ENCODE measurements at places on chromosomes 12 and 14.
A peak's percentile ranks its signal among the peaks of the same experiment; 100 is the strongest.

GRCh38 chr12:78236264-78236663 is 405.6 kb downstream of the NAV3 start:
- no peak for DNase-seq

GRCh38 chr12:105384916-105385535 is 54.5 kb downstream of the C12orf75 start:
- no peak for DNase-seq

DNA sequence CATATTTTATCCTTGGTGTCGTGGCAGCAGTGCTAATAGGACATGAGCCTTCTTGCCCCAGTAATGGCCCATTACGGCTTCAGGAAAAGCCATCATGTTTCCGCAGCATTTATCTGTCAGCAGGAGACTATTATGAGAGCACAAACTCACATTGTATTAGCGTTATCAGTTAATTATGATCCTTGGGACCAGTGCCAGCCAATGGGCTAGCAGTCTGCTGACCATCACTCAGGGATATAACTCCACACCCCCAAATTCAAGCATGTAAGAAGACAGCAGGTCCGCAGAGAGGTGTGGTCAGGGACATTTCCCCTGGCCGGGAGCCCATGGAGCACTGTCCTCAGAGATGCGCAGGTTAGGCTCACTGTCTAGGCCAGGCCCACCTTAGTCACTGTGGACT is 4.9 kb upstream of the ESRRB start:
- no peak for DNase-seq

- no peak for DNase-seq
These were observed 374.3 kb upstream of the CCDC196 start for GRCh38 chr14:66111891-66112290.

GRCh38 chr12:11941606-11942337 is 129.0 kb upstream of the BCL2L14 start:
- peak; percentile 68 for DNase-seq

DNA sequence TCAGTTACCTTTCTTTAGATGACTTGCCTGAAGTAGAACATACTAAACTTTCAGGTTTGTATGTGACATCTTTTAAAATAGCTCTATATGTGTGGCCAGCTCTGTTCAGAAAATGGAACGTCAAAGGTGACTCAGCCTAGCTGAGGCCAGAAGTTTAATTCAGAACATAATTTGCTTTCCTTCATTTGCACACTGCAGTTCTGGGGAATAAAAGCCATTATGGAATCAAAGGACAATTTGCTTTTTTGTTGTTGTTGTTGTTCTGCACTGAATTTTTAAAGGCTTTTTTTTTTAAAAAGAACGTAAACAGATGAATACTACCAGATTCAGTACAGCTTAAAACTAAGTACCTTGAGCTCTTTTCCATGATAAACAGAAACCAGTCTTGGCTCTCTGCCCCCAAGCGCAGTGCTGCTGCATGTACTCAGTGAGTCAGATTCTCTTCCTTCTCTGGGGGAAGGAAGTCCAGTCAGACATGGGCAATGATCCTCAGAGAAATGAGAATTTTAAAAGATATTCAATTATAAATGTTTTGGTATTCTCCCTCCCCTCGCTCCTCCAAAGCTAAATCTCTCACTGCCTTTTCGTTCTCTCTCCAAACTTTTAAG is 644.2 kb downstream of the NOVA1 start:
- DNase-seq, result no peak

DNA sequence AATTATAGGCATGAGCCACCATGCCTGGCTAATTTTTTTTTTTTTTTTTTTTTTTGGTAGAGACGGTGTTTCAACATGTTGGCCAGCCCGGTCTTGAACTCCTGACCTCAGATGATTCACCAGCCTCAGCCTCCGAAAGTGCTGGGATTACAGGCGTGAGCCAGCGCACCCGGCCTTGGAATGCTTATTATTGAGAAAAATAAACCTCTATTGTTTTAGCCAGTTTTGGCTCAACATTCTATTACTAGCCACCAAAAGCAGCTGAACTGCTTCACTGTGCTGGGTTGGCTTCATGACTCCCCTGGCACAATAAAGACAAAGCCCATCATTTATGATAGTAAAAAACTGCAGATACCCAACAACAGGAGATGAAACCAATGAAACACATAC is 93.5 kb upstream of the CEP83 start:
- DNase-seq, result no peak

DNA sequence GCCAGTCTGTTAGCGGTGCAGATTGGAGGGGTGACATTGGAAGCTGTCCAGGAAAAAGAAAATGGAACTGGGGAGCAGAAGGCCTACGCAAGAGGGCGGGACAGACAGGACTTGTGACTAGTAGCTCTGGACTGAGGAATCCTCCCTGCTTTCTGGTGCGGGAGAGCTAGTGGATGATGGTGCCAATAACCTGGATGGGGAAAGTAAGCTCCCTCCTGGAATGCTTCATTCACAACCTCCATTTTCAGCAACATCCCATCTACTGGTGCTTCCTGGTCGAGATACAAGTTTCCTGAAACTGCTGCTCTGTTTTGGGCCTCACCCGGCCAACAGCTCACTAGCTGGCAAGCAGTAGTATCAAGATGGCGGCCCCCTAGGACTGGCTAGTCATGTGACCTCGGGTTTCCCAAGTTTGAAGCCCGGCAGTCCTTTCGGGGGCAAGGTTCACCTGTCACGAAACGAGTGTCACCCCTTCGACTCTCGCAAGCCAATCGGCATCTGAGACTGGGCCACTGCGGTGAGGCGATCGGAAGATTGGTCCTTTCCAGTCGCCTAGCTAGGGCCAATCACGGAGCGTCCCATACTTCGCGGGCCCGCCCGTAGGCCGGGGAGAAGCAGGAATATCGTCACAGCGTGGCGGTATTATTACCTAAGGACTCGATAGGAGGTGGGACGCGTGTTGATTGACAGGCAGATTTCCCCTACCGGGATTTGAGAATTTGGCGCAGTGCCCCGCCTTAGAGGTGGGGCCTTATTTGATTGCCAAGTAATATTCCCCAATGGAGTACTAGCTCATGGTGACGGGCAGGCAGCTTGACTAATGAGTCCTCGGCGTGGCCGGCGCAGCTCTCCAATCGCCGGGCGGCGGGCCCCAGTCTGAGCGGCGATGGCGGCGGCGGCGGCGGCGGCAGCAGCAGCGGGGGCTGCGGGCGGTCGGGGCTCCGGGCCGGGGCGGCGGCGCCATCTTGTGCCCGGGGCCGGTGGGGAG is at the start of gene PABPN1:
Gene PABPN1 (plus strand): TSS at position 874 of the 988 bp plus-strand sequence. CDS start 13 bp downstream, at position 887.
- DNase-seq, result peak; percentile 97

Measured in RCC 7860 (cell line).